ENCODE measurements at places on chromosomes 6 and 20. TPM values are rescaled to one million over a fixed set of nuclear protein-coding genes. Genes with fewer than 3 reads are reported as not detected.

Gene UST
- 45.8 TPM for total RNA-seq

GRCh38 chr6:170143401-170144150, 147.3 kb downstream of the DLL1 start:
- H3K4me1 ChIP-seq = peaks cover 21% of the 10 kb centered on the region
- no peak overlapping the region for H3K4me3 ChIP-seq
- DNase-seq = peak; percentile 20
- H3K27me3 ChIP-seq = no peaks in the 10 kb centered on the region

- H3K27ac ChIP-seq = no peak overlapping the region
- no peaks in the 10 kb centered on the region for H3K4me1 ChIP-seq
- H3K36me3 ChIP-seq = no peaks in the 10 kb centered on the region
- DNase-seq = peak; percentile 2
- peaks cover 9% of the 10 kb centered on the region for H3K27me3 ChIP-seq
Observed at GRCh38 chr20:37573626-37574198, 46.0 kb upstream of the BLCAP start.

Gene BICRAL
- 9.4 TPM for total RNA-seq

GRCh38 chr6:21438986-21439352, 154.6 kb upstream of the SOX4 start:
- DNase-seq = no peak
- no peaks in the 10 kb centered on the region for H3K27me3 ChIP-seq
- H3K4me1 ChIP-seq = no peaks in the 10 kb centered on the region
- no peak overlapping the region for H3K27ac ChIP-seq

Gene HCRTR2
- not detected for total RNA-seq

- H3K4me1 ChIP-seq = no peaks in the 10 kb centered on the region
- DNase-seq = peak; percentile 78
- no peaks in the 10 kb centered on the region for H3K27me3 ChIP-seq
- no peak overlapping the region for H3K4me3 ChIP-seq
- no peak overlapping the region for H3K27ac ChIP-seq
- H3K36me3 ChIP-seq = no peaks in the 10 kb centered on the region
Observed at GRCh38 chr20:36408219-36408618, 102.1 kb downstream of the DLGAP4 start.

DNA sequence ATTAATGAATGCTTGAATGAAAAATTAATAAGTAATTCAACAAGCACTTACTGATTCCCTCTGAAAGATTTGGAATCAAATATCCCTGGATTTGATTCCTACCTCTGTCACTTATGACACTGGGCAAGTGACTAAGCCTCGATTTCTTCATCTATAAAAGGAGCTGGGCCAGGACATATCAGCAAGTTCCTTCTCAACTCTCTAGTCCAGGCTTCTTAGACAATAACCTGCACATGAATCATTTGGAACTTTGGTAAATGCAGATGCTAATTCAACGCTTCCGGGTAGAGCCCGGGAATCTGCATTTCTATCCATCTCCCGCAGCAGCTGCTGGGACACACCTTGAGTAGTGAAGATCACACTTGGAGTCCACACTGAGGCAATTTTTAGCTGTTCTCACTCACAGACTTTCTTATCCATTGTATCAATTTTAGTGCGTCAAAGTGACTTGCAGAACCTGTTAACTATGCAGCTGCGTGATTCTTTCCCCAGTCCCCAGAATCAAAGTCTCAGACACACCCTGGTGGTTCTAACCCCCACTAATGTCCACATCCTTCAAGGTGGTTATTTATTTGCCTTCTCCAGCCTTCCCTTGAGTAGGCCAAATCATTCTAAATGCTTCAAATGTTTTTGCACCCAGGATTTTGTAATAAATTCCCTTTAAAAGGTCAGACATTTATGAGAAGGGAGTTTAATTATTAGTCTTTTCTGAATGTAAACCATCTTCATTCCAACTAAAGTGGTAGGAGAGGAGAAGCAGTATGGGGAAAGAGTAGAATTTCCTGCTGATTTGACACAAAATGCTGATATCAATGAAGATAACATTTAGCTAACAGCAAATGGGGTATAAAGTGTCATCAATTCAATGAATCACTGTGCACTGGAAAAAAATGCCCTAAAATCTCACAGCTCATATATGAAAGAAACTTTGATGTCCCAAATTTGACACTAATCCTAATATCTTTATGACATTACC, 26.0 kb upstream of the CCND3 start:
- H3K4me1 ChIP-seq = peaks cover 3% of the 10 kb centered on the region
- H3K27ac ChIP-seq = no peak overlapping the region
- peak; percentile 80 for DNase-seq
- H3K4me3 ChIP-seq = no peak overlapping the region
- no peaks in the 10 kb centered on the region for H3K27me3 ChIP-seq
- H3K36me3 ChIP-seq = peaks cover 9% of the 10 kb centered on the region

DNA sequence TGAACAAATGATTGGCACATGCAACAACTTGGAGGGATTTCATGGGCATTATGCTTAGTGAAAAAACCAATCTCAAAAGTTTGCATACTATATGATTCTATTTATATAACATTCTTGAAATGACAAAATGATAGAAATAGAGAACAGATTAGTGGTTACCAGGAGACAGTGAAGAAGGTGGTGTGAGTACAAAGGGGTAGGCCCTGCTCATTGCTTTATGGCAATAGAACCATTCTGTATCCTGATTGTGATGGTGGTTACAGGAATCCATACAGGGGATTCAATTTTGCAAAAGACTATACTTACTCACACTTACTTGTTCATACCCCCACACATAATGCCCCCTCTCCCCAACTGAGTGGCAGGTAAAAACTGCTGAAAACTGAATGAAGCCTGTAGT, 30.2 kb upstream of the LAMA4 start:
- no peak overlapping the region for H3K27ac ChIP-seq
- no peak overlapping the region for H3K4me3 ChIP-seq
- no peaks in the 10 kb centered on the region for H3K36me3 ChIP-seq
- DNase-seq = no peak
- no peaks in the 10 kb centered on the region for H3K27me3 ChIP-seq
- no peaks in the 10 kb centered on the region for H3K4me1 ChIP-seq

Gene PNPLA1
- not detected for total RNA-seq

Gene XRN2
- 50.3 TPM for total RNA-seq

Gene C6orf52
- not detected for total RNA-seq

- no peaks in the 10 kb centered on the region for H3K27me3 ChIP-seq
- no peak for DNase-seq
- no peak overlapping the region for H3K4me3 ChIP-seq
- peaks cover 8% of the 10 kb centered on the region for H3K4me1 ChIP-seq
- H3K27ac ChIP-seq = no peak overlapping the region
Observed at GRCh38 chr6:147392917-147393625, 115.4 kb upstream of the SAMD5 start.

Gene EDN1
- 19.1 TPM for total RNA-seq

GRCh38 chr6:443621-444159, 52.1 kb downstream of the IRF4 start:
- DNase-seq = no peak
- no peaks in the 10 kb centered on the region for H3K36me3 ChIP-seq
- peaks cover 42% of the 10 kb centered on the region for H3K27me3 ChIP-seq
- no peaks in the 10 kb centered on the region for H3K4me1 ChIP-seq
- H3K27ac ChIP-seq = no peak overlapping the region

Gene LY6G5C
- not detected for total RNA-seq

- peak overlapping the region; percentile 30 for H3K4me3 ChIP-seq
- DNase-seq = peak; percentile 44
- no peaks in the 10 kb centered on the region for H3K36me3 ChIP-seq
- H3K27me3 ChIP-seq = peaks cover 85% of the 10 kb centered on the region
Observed at GRCh38 chr6:26613689-26614683, 17.2 kb downstream of the ABT1 start.

DNA sequence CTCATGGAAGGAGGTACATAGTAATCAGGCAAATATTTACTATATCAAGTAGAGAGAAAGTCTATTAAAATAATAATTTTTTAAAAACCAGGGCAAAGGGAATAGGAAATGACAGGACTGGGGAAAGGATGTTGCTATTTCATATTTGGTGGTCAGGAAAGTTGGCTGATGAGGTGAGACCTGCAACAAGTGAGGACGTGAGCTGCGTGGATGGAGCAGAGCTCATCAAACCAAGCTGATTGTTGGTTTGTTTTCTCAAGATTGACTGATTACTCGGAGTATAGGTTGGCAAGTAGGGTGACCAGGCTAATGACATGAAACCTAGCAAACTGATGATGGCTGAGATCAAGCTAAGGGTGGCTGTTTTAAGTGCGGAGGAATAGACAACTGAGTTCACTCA, 6.0 kb downstream of the GJA1 start:
- H3K4me3 ChIP-seq = no peak overlapping the region
- no peaks in the 10 kb centered on the region for H3K27me3 ChIP-seq
- H3K4me1 ChIP-seq = no peaks in the 10 kb centered on the region
- peaks cover under 1% of the 10 kb centered on the region for H3K36me3 ChIP-seq

- H3K4me3 ChIP-seq = no peak overlapping the region
- peak; percentile 20 for DNase-seq
- no peaks in the 10 kb centered on the region for H3K4me1 ChIP-seq
- H3K27me3 ChIP-seq = no peaks in the 10 kb centered on the region
- H3K36me3 ChIP-seq = peaks cover 45% of the 10 kb centered on the region
- H3K27ac ChIP-seq = no peak overlapping the region
Observed at GRCh38 chr20:24955045-24955444, 6.0 kb downstream of the CST7 start.

GRCh38 chr20:31785089-31785488, 34.1 kb upstream of the MYLK2 start:
- H3K27ac ChIP-seq = no peak overlapping the region
- H3K27me3 ChIP-seq = no peaks in the 10 kb centered on the region
- H3K4me3 ChIP-seq = no peak overlapping the region
- DNase-seq = peak; percentile 7
- H3K36me3 ChIP-seq = no peaks in the 10 kb centered on the region

- no peaks in the 10 kb centered on the region for H3K27me3 ChIP-seq
- no peak overlapping the region for H3K27ac ChIP-seq
- no peak for DNase-seq
- peaks cover 58% of the 10 kb centered on the region for H3K36me3 ChIP-seq
- no peak overlapping the region for H3K4me3 ChIP-seq
- H3K4me1 ChIP-seq = peaks cover 17% of the 10 kb centered on the region
Observed at GRCh38 chr20:16732506-16733152, 2.8 kb downstream of the SNRPB2 start.

DNA sequence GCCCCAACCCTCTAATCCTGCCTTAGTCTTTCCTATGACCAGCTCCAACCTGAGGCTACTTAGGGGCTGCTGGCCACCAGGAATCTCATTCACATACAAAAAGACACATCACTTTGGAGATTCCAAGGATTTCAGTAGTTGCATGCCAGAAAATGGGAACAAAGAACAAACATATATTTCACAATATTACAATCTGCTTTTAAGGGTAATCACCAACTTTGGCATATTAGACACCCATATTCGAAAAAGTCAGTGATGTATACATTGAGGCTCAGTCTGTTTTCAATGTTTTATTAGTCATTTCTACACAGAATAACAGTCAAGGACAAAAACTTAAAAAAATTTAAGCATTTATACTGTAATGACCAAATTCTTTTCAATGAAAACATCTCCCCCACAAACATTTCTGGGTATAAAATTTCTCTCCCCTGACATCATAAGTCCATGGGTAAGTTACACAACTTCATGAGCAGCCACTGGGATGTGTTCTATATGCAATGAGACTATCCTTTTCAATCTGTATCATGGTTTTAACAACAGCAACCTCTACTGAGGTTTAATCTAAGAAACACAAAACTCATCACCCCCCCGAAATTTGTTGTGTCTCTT, 103.5 kb downstream of the MAP7 start:
- no peak overlapping the region for H3K27ac ChIP-seq
- H3K27me3 ChIP-seq = no peaks in the 10 kb centered on the region
- no peaks in the 10 kb centered on the region for H3K36me3 ChIP-seq
- DNase-seq = no peak
- H3K4me1 ChIP-seq = no peaks in the 10 kb centered on the region
